ENCODE measurements at places on chromosomes 3 and 15.

DNA sequence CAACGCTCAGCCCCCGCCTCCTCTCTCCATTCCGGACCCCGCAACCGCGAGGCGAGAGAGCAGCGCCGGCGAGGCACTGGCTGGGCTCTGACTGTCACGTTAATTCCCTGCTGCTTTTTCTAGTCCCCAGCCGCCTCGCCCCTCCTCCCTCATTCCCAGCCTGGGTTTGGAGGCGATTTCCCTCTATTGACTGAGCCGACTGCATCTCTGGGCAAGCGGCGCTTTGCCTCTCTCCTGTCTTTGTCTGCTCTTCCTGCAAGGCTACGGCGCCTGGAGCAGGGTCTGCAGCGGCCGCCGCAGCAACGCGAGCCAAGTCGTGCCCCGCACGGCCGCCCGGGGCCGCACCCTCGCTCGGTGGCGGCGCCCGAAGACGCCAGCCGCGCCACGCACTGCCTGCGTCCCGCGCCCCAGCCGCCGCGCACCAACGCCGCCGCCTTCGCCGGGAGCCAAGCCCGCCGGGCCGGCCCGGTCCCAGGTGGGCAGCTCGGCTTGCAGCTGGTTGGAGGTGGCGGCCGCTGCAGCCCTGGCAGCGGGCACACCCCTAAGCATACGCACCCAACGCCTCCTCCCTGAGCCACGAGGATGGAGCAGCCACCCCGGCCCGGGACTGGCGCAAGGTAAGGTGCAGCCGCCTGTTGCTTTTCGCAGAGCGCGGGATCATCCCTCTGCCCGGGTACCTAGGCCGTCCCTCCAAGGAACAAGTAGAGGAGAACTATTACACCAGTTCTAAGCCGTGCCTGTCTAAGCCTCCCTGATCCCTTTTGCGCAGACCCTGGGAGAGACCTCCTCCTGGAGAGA is at the start of gene LRRC3B:
LRRC3B (plus strand) TSS at position 152 of the 798 bp plus-strand sequence. CDS start 86,901 bp downstream, outside the sequence.
- no peak for DNase-seq

DNA sequence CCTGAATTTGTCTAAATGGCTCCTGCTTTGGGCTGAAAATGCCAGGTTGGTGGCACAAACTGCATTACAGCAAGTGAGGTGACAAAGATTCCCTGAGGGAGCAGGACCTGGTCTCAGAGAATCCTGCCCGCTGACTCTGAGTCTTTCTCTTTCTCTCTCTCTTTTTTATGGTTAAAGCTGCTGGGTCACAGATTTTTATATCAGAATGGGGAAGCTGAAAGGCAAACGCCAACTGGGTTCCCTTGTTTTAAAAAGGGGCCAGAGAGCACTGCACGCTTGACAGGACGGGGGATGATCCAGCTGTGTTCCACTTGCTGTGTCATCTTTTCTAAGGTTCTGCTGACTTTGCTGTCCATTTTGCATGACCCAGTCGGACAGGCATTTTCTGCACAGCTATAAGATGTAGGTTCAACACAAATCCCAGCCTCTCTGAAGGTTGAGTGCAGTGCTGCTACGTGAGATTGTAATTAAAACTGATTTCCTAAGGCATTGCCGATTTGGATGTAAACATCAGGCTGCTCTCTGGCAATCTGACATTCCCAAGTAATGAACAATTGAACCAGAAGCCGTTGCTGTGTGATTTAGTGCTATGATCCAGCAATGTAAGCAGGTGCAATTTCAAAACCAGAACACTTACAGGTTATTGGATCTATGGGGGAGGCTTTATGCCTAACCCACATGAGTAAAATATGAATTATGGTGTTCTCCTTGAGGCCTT is 25.8 kb downstream of the ARHGEF3 start:
- no peak for DNase-seq

DNA sequence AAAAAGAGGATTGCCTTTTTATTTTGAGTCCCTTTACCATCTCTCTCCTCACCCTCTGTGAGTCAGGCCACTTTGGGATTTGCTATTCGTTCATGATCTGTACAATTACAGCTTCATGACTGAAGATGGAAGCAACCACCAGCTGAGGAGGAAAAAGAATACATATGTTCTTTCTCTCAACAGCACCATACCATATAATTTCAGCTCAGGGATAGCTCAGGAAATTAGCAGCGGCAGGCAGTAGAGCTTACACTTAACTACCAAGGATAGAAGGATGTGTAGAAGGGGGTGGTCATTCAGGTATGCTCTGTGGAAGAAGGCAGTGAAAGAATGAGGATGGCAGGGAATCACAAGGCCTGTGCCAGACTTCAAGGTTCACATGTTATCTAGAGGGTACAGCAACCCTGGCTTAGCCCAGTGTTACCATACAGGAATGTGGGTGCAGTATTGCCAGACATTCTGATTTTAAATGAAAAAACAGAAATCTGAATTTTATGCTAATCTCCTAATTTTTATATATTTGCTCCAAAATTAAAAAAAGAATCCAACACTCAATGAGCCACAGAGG is 17.9 kb downstream of the PLS1 start:
- DNase-seq, result no peak

GRCh38 chr3:128480278-128480677 is 12.7 kb downstream of the GATA2 start:
- no peak for DNase-seq

GRCh38 chr3:181764544-181764943 is 52.8 kb downstream of the SOX2 start:
- DNase-seq, result no peak

- DNase-seq, result no peak
Measured at GRCh38 chr3:100634493-100635272, 25.3 kb downstream of the ADGRG7 start.

- DNase-seq, result no peak
Measured at GRCh38 chr3:16183601-16184270, 9.3 kb downstream of the GALNT15 start.

DNA sequence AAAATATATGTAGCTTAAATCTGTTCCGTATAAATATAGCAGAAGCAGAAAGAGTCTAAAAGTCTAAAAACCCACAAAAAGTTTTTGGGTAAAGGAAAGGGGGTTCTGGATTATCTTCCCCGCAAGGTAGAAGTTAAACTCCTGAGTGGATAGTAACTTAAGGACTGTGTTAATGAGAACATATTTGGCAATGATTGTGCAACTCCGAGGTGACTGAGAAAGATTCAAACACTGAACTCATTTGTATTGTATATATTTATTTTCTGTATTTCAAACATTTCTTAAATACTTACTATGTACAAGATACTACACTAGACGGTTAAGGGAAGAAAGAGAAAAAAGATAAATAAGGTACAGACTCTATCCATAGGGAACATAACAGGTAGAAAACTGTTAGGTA is 72.7 kb upstream of the PPIB start:
- DNase-seq, result no peak

- no peak for DNase-seq
Measured at GRCh38 chr3:172328282-172328681, 120.0 kb downstream of the GHSR start.

DNA sequence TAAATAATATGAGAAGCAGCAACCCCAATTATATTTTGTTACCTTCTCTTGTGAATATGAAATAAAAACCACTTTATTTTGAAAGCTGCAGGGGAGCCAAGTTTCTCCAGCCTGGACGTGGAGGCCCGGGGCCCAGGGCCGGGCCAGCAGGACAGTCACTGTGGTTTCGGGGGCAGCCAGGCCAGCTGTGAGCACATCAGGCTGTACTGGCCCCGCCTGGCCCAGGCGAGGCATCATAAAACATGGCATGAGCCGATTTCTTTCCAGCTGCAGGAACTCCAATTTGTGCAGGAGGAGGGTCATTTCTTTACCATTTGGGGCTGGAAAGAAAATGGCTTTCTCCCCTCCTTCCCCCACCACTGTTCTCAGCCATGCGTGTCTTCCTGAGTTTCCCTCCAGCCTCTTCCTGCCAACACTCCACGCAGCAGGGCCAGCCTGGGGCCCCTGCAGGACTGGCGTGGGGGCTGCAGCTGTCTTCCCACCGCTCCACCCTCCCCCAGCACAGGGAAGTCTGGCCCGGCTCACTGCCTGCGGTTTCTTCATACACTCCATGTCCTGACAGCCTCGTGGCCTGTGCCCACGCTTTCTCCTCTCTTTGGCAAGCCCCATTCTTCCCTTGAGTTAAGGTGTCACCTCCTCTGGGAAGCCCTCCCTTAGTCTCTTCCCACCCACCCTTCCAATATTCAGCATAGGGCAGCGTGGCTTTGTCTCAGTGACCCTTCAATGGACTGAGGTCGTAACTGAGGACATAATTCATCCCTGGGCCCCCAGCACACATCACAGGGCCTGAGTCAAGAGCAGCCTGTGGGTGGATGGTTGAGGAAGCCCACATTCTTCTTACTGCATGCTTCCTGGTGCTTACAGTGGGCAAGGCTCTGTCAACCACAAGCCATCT is 135.8 kb downstream of the CHSY1 start:
- no peak for DNase-seq

- no peak for DNase-seq
Measured at GRCh38 chr3:82055792-82056191, 294.3 kb upstream of the GBE1 start.

GRCh38 chr15:67119238-67119846 is 53.9 kb downstream of the SMAD3 start:
- no peak for DNase-seq

DNA sequence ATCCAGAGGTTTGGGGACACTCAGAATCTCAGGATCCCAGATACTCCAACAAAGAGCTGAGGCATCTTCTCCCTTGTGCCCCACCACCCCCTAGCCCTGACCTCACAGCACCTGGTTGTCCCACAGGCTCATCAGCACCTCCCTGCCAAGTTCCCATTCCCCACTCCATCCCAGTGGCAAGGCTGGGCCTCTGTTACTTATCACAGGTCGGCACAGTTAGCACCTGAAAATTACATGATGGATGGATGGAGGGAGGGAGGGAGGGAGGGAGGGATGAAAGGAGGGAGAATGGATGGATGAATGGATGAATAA is 12.8 kb downstream of the MYL3 start:
- no peak for DNase-seq

- no peak for DNase-seq
Measured at GRCh38 chr3:151362751-151363174, 21.8 kb downstream of the P2RY12 start.

GRCh38 chr3:4270720-4271119 is 32.4 kb upstream of the SETMAR start:
- DNase-seq, result peak; percentile 2

DNA sequence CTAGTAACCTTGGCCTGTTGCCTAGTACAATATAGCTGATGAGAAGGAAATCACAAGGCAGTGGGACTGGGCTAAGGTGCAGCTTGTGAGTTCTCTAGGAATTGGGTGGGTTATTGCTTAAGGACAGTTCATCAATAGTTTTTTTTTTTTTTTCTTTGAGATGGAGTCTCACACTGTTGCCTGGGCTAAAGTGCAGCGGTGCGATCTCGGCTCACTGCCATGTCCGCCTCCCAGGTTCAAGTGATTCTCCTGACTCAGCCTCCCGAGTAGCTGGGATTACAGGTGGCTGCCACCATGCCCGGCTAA is 11.5 kb downstream of the ACKR2 start:
- DNase-seq, result no peak

- no peak for DNase-seq
Measured at GRCh38 chr3:125647318-125648014, 52.2 kb upstream of the OSBPL11 start.

DNA sequence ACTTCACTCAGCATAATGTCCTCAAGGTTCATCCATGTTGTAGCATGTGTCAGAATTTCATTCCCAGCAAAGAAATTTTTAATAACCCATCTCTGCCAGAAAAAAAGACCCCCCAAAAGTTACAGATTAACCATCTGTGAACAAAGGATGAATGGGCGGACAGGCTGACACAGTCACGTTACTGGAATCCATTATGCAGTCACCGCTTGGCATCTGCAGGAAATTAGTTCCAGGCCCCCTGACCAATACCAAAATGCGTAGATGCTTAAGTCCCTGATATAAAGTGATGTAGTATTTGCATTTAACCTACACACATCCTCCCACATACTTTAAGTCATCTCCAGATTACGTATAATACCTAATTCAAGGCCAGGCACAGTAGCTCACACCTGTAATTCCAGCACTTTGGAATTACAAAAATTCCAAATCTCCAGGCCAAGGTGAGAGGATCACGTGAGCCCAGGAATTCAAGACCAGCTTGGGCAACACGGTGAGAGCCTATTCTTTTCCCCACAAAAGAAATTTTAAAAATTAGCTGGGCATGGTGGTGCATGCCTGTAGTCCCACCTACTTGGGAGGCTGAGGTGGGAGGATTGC is 1.5 kb upstream of the SLC12A8 start:
- DNase-seq, result no peak

- DNase-seq, result no peak
Measured at GRCh38 chr3:99747915-99748314, 69.7 kb upstream of the CMSS1 start.

- no peak for DNase-seq
Measured at GRCh38 chr3:72862314-72863090, 14.3 kb upstream of the SHQ1 start.

- DNase-seq, result no peak
Measured at GRCh38 chr3:178393824-178394223, 142.4 kb upstream of the KCNMB2 start.

DNA sequence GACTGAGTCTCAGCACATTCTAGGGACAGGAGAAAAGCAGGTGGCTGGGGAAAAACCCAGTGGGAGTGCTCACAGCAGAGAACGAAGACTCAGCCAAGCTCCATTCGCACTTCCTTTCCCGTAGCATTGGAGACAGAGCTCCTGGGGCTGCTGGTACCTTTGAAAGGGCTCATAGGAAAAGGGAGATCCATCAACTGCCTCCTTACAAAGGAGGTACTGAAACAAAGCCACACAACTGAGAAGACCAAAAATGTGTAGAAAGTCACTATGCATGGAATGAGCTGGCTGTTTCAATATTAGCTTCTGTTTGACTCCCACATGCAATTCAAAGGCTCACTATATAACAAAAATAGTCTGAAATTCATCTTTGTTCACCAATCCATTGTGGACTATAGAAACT is 16.9 kb downstream of the STIMATE start:
- DNase-seq, result no peak

GRCh38 chr15:96473556-96473955 is 143.1 kb downstream of the NR2F2 start:
- no peak for DNase-seq

GRCh38 chr3:15585111-15585845 is 16.1 kb downstream of the HACL1 start:
- DNase-seq, result no peak

DNA sequence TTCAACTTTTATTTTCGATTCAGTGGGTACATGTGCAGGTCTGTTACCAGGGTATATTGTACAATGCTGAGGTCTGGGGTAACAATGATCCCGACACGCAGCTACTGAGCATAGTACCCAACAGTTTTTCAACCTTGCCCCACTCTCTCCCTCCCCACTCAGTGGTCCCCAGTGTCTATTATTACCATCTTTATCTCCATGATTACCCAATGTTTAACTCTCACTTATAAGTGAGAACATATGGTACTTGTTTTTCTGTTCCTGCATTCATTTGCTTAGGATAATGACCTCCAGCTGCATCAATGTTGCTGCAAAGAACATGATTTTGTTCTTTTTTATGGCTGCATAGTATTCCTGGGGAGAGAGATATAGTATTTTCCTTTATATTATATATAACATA is 75.7 kb upstream of the EPHB3 start:
- DNase-seq, result no peak

All from stimulated activated naive CD4-positive, alpha-beta T cell (primary cell).